Fibroblast of skin of right biceps (primary cell): ENCODE measurements at places on chromosomes 5 and 9.

DNA sequence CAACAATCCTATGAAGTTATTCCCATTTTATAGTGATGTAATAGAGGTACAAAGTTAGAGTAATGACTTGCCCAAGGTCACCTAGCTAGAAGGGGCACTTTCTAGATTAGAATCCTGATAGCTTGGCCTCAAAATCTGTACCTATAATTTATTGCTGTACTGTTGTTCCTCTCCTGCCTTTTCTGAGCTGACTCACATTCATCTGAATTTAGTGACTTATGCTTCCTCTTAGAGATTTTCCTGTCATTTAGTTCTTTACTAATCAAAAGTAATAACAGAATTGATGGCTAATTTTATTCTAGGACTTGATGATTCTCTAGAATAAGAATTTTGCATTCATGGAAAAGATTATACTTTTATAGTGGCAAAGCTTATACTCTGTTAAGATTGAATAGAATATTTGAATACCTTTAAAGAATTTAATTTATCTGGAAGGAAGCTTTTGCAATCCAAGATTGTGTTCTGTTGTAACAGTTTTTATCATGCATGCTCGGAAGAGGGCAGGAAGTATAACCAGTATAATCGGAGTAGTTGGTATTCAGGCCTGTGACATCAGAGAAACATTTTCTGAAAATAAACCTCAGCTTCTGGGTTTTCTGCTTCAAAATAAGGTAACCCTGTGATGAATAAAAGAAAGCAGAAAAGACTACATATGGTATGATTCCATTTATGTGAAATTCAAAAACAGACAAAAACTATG is 21.3 kb downstream of the CYSTM1 start:
- no peak for DNase-seq

DNA sequence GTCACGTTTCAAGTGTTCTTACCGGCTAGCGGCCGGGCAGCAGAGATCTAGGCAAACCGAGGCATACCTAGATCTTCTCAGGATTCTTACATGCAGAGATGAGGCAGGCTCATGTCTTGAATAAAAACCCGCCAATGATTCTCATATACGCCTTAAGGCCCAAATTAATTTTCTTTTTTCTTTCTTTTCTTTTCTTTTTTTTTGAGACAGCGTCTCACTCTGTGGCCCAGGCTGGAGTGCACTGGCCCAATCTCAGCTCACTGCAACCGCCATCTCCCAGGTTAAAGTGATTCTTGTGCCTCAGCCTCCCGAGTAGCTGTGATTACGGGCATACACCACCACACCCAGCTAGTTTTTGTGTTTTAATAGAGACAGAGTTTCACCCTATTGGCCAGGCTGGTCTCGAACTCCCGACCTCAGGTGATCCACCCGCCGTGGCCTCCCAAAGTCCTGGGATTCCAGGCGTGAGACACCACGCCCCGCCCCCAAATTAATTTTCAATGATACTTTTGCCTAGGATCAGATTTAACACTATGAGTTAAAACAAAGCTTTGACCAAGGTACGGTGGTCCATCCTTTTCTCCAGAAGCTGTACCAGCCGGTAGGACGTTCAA is 1.5 kb downstream of the C9orf40 start:
- no peak for DNase-seq

DNA sequence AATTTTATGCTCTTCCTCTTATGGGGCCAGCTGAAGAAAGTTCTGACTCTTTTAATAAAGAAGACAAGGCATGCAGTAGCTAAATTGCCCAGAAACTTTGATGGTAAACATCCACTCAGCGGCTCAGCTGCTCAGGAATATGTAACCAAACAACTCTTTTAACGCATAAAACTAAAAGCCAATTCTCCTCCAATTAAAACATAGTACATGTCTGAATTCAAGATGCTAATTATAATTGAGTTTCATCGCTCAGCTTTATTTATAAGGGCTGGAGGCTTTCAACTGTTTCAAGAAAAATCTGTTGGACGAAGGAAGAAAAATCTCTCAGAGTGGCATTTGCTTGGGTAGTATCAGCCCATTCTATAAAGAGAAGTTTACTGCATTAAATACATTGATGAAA is 359.5 kb downstream of the PTPRD start:
- no peak for DNase-seq

- no peak for DNase-seq
Observed at GRCh38 chr9:93677641-93678136, 101.3 kb downstream of the PHF2 start.

DNA sequence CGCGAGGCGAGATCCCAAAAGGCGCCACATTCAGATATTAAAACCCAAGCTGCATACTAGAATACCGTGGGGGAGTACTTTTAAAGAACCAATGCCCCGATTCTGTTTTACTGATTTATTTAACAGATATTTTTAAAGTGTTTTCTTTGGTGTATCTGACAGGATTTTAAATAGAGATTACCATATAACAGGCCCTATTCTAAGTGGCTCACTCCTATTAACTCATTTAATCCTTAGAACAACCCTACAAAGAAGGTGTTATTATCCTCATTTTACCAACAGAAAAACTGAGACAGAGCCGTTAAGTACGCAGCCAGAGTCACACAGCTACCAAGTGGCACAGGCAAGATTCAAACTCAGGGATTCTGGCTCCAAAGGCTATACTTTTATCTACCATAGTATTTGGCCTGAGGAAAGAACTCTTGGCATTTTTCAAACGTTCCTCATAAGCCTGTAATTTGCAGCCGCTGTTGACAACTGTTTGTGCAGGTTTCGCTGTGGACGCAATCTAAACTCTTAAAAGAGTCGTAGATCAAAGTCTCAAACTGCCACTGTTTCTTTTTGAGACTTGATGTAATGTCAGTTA is 550 bp upstream of the TMEM245 start:
- DNase-seq = no peak

GRCh38 chr9:114110180-114110579 is 11.1 kb upstream of the KIF12 start:
- DNase-seq = peak; percentile 94

- peak; percentile 59 for DNase-seq
Observed at GRCh38 chr5:78753093-78753531, 104.5 kb upstream of the LHFPL2 start.

- DNase-seq = no peak
Observed at GRCh38 chr9:94083384-94083783, 880 bp upstream of the PTPDC1 start.

GRCh38 chr9:68546596-68547390 is 6.1 kb upstream of the TMEM252 start:
- no peak for DNase-seq

GRCh38 chr5:43208658-43209057 is 16.6 kb downstream of the NIM1K start:
- DNase-seq = no peak

DNA sequence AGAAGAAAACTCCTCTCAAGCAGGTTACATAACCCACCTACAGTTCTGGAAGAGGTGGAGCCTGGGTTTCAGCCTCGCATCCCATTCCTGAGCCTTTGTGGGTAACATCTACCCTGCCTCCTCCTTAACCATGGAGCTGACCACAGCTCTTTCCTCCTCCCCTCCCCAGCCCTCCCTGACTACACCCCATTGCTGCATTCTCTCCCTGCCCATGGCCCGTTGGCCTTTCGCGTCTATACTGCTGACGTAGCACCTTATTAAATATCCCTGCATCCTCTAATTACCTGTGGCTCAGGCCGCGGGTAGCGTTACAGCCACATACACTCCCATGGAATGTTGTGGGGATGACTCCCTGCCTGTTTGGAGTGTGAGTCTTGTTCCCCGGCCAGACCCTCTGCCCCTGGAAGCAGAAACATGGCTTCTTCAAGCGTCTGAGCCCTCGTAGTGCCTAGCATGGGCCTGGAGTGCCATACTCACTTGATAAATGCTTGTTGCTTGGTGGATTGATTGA is 72.8 kb downstream of the WWC1 start:
- DNase-seq = peak; percentile 96

DNA sequence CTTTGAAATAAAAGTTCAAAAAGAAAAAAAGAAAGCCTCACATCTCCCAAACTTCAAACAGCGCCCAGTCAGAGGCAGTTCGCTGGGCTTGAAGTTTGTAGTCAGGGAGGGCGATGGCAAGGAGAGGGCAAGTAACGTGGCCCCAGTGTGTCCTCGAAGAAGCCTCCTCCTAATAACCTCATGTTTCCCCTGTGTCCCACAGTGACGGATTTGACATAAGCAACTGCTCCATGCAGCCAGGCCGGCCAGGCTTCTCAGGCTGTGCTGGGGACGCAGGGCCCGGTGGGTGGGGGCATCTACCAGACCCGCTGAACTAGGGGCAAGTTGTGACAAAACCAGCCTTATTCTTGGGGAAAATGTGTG is 172.2 kb downstream of the ERCC6L2 start:
- no peak for DNase-seq

- DNase-seq = no peak
Observed at GRCh38 chr5:109558364-109558763, 131.4 kb upstream of the MAN2A1 start.

GRCh38 chr5:127801751-127802476 is 98.7 kb downstream of the CCDC192 start:
- peak; percentile 78 for DNase-seq

- DNase-seq = no peak
Observed at GRCh38 chr9:110241858-110242321, 14.4 kb downstream of the TXN start.
